ENCODE measurements at places on chromosomes 6 and 20. TPM values are rescaled to one million over a fixed set of nuclear protein-coding genes. Genes with fewer than 3 reads are reported as not detected.

SIRPD gene
- polyA plus RNA-seq, result not detected

NAA20 gene
- polyA plus RNA-seq, result 85.0 TPM

EPB41L1 gene
- 20.7 TPM for polyA plus RNA-seq

TCF21 gene
- polyA plus RNA-seq, result not detected

STMND1 gene
- polyA plus RNA-seq, result not detected

CST4 gene
- polyA plus RNA-seq, result not detected

SIGLEC1 gene
- not detected for polyA plus RNA-seq

CLPSL2 gene
- polyA plus RNA-seq, result not detected

TPBG gene
- 128 TPM for polyA plus RNA-seq

FERMT1 gene
- 0.93 TPM for polyA plus RNA-seq

DNA sequence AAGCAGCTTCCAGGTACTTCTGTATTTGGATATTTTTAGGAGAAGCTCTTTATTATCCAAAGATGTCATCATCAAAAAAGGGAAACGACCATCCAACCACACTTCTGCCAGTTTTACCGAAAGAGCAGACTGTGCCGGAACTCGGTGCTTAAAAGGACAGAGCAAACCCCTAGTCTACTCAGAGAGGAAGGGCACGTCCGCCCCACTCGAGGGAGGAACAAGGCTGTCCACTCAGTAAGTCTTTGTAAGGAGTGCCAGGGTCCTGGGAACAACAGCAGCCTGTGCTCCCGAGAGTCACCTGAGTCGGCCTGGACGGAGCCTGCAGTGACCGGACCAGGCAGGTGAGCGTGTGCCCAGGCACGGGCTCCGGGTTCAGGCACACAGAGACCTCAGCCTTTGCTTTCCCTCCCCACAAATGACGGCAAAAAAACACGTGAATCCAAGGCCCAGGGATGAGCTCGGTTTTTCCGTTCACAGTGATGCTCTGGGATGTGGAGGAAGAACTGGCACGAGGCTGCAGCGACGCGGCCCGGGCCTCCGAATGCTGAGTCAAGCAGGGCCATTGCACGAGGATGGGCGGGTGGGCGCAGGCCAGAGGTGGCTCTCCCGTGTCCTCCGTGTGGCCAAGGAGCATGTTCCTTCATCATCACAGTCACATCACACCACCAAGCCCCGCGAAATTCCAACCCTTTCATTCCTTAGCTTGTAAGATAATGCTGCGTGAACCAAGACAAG, 17.4 kb upstream of the SLCO4A1 start:
- H3K4me1 ChIP-seq, result peaks cover 36% of the 10 kb centered on the region
- no peaks in the 10 kb centered on the region for H3K36me3 ChIP-seq
- H3K27me3 ChIP-seq, result no peaks in the 10 kb centered on the region
- H3K27ac ChIP-seq, result no peak overlapping the region
- no peak for DNase-seq

- no peaks in the 10 kb centered on the region for H3K36me3 ChIP-seq
- H3K27ac ChIP-seq, result no peak overlapping the region
- peaks cover 4% of the 10 kb centered on the region for H3K4me1 ChIP-seq
These were observed 161.3 kb downstream of the THBS2 start for GRCh38 chr6:169092375-169092774.

DNA sequence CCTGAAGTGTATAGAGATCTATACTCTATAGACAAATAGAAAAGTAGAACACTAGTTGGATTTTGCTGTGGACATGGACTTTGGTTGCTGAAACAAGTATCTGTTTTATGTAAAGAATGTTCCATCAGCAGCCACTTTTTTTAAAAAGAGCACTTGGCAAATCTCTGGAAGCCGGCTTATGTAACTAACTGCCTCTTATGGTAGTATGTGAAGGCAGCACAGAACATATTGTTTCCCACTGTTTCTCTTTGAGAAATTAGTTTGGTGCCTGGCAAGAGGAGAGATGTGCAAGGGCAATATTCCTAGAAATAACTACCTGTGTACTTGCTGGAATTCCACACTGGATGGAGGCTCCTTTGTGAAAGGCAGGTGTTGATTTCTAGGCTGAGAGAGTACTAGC, 242.3 kb upstream of the PREP start:
- no peaks in the 10 kb centered on the region for H3K27me3 ChIP-seq
- no peaks in the 10 kb centered on the region for H3K36me3 ChIP-seq
- no peak overlapping the region for H3K27ac ChIP-seq
- DNase-seq, result no peak
- H3K4me3 ChIP-seq, result no peak overlapping the region

DNA sequence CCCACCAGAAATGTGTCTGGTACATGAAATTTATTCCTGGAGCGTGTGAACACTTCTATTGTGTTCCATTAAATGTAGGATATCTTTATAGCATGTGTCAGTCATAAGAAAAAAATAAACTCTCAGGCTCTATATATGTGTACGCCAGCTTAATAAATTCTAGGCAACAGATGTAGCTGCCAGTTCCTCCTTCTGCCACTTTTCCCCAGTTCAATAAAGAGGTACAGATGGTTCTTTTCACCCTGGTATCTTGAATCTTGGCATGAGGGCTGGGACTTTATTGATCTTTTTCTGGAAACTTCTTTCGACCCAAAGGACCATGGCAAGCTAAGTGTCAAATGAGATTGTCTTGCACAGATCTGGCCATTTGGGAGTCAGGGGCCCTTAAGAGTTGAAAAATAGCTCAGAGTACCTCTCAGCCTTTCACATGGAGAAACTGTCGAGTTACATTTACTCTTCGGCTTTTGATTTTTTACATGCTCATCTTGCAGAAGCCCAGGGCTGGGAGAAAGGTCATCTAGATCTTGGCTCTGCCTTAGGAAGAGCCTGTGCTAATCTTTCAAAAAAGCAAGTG, 240.9 kb downstream of the DOK5 start:
- no peak overlapping the region for H3K4me3 ChIP-seq
- no peaks in the 10 kb centered on the region for H3K4me1 ChIP-seq
- DNase-seq, result no peak
- H3K27me3 ChIP-seq, result no peaks in the 10 kb centered on the region
- no peak overlapping the region for H3K27ac ChIP-seq
- H3K36me3 ChIP-seq, result no peaks in the 10 kb centered on the region

DNA sequence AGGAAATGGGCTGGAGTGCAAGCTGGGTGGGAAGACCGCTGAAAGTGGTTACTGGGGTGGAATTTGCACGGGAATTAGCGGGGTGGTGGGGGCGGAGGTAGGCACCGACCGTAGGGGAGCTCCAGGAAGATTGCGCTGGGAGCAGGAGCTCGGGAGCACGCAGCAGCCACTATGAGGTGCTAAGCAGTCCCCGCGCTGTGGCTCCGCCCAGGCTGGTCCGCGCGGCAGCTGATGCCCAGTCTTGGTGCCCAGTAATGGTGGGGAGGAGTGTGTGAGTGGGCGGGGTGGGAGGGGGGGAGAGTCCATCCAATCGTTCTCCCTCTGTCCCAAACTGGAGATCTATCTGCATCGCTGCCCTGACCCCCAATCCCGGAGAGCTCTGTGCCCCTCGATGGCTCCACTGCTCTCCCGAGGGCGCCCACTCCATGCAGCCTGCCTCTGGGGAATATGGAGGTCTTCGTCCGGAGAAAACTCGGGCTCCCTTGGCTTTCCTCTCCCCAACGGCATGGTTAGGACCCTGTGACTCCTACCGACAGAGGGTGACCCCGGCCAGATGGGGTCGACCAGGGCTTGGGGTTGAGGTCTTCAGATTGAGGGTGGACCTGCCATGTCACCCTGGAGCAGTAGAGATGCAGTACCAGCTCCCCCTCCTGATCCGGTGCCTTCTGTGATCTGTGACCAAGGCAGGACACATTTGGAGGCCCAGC, 5.3 kb downstream of the TP53TG5 start:
- no peak for DNase-seq
- H3K27ac ChIP-seq, result no peak overlapping the region
- H3K4me3 ChIP-seq, result no peak overlapping the region
- no peaks in the 10 kb centered on the region for H3K27me3 ChIP-seq
- no peaks in the 10 kb centered on the region for H3K4me1 ChIP-seq

DNA sequence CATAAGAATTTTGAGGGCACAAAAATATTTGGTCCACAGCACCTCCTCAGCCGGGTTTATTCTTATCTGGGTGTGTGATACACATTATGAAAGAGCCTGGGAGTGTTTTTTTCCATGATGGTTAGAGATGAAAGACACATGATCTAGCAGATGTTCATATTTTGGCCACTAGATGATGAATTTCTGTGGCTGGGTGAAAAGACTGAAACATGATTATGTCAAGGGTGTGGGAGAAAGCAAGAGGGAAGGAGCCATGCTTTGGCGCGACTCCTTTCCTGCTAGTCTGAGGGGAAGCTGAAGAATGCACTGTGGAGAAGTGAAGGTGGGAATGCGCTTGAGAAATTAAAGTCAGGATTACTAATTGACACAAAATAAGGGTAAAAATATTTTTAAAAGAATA, 102.3 kb downstream of the SH3BGRL2 start:
- no peaks in the 10 kb centered on the region for H3K27me3 ChIP-seq
- DNase-seq, result no peak
- no peaks in the 10 kb centered on the region for H3K4me1 ChIP-seq
- H3K27ac ChIP-seq, result no peak overlapping the region
- no peak overlapping the region for H3K4me3 ChIP-seq

DNA sequence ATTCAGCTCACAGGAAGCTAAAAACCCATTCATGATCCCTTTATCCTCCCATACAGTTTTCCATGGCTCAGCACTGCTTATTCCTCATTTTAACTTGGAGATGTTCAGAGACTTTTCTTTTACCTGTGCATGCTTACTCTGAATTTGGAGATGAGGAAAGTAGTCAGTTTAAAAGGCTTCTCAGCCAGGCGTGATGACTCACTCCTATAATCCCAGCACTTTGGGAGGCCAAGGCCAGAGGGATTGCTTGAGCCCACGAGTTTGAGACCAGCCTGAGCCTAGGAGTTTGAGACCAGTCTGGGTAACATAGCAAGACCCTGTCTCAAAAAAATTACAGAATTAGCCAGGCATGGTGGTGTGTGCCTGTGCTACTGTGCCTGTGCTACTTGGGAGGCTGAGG, 30.3 kb upstream of the TMEM217 start:
- H3K4me1 ChIP-seq, result peaks cover 3% of the 10 kb centered on the region
- H3K4me3 ChIP-seq, result no peak overlapping the region
- peaks cover 47% of the 10 kb centered on the region for H3K36me3 ChIP-seq
- no peaks in the 10 kb centered on the region for H3K27me3 ChIP-seq

GRCh38 chr20:54759589-54759988, 284.2 kb downstream of the DOK5 start:
- H3K4me1 ChIP-seq, result no peaks in the 10 kb centered on the region
- no peak overlapping the region for H3K4me3 ChIP-seq
- H3K27ac ChIP-seq, result no peak overlapping the region
- DNase-seq, result no peak
